Fibroblast of the conjunctiva (primary cell): ENCODE measurements at places on chromosomes 1 and 21.

GRCh38 chr1:209455145-209455544 lies 128.4 kb upstream of the CAMK1G start:
- no peak for DNase-seq

- no peak for DNase-seq
Observed at GRCh38 chr1:71399594-71399993, 318.8 kb upstream of the ZRANB2 start.

DNA sequence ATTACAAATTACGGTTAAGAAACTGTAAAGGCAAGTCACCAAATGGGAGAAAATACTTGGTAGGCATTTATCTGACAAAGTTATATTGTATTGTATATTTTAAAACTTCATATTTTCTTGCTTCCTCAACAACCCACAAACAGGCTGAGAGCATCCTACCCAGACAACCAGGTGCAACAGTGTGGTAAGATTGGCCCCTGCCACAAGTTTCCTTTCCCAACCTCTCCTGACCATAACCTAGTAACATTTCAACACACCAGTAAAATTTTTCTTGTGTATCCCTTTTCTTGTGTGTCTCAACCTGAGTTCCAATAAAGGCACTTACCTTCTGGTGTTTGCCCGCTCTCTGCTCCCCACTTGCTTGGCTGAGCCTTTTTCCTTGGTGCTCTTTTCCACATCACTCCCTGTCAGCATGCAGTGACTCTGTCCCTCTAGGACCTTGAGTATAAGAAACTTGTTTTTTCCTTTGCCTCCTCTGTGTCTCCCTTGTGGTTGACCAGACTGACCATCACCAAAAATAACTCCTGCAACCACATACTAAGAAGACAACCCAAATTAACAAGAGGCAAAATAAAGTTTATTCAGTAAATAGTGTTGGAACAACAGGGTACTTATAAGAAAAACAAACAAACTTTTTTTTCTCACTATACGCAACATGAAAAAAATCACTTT lies 40.9 kb downstream of the FCRL3 start:
- DNase-seq: no peak

GRCh38 chr1:36831186-36831810 lies 203.0 kb downstream of the GRIK3 start:
- no peak for DNase-seq

- DNase-seq: no peak
Observed at GRCh38 chr1:14555091-14555490, 43.4 kb upstream of the KAZN start.

DNA sequence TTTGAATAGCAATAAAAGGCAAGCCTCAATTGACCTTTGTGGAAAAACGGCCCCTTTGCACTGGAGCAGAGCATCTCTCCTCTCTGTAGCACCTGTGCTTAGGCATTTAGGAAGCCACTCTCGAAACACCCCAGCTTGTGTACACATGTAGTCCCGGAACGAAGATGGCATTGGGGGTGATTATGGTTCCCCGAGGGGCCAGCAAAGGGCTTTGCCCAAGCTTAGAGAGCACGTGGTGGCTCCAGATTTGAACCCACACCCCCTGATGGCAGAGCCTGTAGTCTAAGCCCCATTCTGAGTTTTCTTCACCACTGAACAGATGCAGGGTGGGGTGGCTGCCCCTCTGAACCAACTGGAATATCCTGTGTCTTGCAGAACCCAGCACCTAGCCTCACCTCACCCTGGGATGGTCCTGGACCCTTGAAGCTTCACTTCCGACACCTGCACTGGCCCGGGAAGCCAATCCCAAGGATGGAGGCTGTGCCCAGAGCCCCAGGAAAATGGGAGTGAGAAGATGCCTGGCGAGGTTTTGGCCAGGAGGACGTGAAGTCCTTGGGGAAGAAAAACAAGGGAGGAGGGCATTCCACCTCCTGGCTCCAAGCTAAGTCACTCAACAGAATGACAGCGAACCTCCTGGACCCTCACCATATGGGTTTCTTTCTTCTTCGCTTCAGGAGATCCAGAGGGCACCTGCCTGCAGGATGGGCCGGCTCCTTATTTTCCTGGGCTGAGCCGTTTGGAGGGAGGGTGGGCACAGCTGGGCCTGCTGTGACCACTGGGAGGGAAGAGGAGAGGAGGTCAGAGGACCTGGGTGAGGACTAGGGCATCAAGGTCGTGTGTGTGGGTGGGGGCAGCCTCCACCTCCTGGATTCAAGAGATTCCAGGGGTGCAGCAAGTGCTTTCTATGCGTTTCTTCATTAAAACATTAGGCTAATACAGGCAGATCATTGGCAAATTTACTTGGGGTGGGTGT lies 37.7 kb downstream of the IGFN1 start:
- DNase-seq: no peak

GRCh38 chr1:225866061-225866837 lies 15.9 kb downstream of the TMEM63A start:
- DNase-seq: no peak

DNA sequence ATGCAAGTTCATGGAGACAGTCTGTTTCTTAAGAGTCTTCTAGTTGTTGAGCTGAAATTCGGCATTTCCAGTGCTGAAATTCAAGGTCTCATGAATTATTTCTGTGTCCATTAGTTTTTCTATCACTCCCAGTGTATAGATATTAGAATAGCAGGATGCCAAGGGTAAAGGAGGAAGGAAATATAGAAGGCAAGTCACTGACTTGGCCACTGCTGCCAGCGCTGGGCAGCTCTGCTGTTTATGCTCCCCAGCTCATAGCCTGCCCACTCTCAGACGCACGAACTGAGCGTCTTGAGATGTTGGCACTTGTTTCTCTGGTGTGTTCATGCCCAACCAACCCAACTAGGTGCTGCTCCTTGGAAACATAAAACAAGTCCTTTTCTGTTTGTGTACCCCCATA lies 110.1 kb downstream of the SLC45A1 start:
- no peak for DNase-seq

DNA sequence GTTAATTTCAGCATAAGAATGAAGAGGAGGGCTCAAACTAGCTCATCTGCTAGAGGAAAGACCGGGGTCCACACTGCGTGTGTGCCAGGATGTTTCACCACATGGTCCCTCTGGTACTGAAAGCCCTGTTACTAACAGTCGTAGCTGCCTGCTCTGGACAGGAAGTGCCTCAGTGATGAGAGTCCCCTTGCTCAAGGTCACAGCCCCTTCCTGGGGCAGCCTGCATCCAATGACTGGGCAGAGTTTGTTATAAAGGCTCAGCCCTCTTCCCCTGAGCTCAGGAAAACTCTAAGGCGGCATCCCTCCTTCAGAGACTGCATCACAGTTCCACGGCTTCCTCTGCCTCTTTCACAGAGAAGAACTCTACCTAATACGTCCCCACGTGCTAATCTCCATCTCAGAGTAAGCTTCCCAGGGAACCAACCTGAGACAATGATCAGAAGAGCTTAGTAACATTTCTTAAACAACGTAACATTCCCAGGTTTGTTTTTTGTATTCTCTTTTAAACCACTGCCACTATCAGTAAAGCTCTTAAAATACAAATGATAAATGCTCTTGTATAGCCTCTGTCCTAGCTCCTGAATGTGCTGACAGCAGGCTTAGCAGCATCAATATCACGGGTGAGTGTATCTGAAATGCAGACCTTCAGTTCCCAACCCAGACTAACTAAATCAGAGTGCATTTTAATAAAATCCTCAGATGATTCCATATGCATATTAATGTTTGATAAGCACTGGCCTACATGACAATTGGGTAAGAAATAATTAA lies 38.0 kb upstream of the ATP1A1 start:
- DNase-seq: no peak

- DNase-seq: no peak
Observed at GRCh38 chr1:11720525-11720924, 15.4 kb upstream of the AGTRAP start.

DNA sequence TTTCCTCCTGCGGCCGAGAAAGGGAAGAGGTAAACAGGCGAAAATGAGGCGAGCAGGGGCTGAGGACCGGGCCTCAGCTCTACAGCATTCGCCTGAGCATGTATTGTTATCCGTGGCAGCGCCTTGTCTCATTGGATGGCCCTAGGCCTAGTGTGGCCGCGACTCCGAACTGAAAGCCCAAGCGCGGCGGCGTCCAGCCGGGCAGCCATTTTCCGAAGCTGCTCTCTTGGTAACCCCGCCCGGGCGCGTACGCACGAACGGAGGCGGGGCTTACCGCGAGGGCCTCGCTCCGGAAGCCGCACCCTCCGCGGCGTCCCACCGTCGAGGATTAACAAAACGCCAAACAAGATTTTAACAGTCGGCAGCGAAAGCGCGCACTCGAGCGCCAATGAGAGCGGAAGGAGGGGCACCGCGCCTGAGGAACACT lies 797 bp upstream of the USP1 start:
- no peak for DNase-seq

- DNase-seq: no peak
Observed at GRCh38 chr1:75099581-75099980, 34.6 kb upstream of the LHX8 start.

DNA sequence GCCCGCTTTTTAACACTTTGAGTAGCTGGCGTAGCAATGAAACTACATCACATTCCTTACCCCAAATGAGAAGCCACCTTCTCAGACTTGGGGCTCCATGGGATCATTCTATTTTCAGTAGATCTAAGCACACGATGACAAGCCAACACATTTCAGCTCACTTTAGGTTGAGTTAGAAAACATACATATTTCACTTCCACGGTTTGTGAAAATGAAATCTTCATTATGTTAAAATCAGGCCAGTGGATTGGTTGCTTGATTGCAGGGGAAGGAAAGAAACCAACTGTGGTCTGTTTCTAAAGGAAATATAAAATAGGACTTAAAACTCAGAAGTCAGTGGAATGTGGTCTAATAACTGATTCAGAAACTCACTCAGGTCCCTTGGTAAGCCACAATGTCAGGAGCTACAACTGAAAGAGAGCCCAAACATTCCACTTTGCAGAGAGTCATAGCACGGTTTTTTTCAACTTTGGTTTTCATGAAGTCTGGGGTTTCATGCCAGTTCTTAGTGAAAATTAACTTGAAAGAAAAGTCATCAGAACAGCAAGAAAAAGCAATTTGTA lies 82.3 kb upstream of the TIAM1 start:
- no peak for DNase-seq

- no peak for DNase-seq
Observed at GRCh38 chr1:107830075-107830474, 134.9 kb downstream of the VAV3 start.

DNA sequence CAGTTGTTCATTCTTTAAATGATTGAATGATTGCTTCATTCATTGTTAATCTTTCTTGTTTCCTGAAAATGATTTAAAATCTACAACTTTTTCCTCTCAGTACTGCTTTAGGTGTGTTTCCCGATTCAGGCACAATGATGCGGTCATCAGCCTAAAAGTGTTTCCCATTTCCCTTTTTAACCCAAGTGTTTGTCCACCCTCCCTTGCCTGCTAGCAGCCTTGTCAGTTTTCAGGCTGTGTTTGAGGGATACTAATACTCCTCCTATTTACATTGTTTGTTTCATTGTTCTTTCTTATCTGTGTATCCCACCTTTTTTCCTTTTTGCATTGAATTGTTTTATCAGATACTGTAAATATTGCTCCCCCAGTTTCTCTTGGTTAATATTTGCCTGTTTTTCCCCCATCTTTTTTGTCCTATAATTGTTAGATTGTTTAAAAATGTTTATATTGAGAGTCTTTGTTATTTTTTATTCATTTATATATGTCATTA lies 131.1 kb downstream of the KIAA0319L start:
- no peak for DNase-seq

- no peak for DNase-seq
Observed at GRCh38 chr1:46761740-46762139, 37.1 kb upstream of the CYP4B1 start.

- no peak for DNase-seq
Observed at GRCh38 chr1:207058878-207059867, 6.1 kb downstream of the PFKFB2 start.

DNA sequence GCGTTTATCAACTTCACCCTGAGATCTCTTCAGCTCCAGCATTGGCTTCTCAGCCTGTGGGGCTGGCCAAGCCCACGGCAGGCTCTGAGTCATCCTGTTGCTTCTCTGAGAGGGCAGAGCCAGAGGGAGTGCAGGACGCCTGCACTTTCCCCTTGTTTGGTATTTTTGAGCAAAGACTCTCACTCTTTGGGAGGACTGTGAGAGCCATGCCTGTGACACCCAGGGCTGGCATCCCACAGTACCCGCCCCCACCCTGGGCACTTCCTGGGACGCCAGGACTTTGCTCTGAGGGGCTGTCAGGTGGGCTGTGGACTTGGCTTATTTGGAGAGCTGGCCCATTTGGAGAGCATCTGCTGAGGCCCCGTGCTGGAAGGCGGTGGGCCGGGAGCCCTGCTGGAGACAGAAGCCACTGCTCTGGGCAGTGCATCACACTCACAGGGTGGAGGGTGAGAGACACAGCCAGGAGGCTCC lies 37.4 kb downstream of the VANGL1 start:
- DNase-seq: peak; percentile 47

DNA sequence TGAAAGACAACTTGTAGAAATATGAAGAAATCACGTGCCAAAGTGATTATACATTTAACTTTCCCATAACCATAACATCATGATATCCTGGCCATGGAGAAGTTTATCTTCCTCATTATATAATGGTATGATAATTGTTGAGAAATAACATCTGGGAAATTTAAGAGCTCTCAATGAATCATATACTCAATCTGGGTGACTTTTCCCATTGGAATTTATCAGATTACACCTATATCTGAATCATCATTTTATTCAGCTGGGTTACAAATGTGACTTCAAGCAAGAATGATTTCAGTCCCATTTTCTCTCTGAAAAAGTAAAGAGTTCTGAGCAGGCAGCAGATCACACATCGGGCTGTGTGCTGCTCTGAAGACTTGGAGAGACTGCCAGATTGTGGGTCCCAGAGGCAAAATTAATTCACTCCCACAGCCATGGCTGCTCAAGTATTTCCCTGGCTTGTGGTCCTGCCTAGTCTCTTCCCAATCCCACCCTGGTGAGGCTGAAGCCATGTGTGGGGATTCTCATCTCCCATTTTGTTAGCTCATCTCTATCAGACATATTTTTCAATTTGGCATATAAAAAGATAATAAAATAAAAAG lies 278.0 kb downstream of the MRPL39 start:
- peak; percentile 16 for DNase-seq

DNA sequence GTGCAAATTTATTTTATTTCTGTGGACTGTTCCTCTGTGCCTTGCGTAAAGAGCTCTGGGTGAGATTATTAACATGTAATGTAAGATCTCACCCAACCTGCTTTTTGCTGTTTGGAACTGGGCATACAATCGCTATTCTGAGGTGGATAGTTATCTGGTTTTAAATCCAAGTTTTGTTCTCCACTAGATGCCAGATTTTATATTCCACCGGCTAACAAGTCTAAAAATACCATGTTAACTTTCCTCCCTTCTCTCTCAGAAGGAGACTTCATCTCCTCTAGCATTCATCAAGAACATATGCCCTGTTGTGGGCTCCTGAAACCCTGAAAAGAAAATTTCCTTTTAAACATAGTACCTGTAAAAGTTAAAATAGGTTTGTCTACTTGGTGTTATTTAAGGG lies 56.4 kb downstream of the C1orf21 start:
- no peak for DNase-seq

- DNase-seq: no peak
Observed at GRCh38 chr21:35855484-35855883, 204.8 kb downstream of the SETD4 start.

DNA sequence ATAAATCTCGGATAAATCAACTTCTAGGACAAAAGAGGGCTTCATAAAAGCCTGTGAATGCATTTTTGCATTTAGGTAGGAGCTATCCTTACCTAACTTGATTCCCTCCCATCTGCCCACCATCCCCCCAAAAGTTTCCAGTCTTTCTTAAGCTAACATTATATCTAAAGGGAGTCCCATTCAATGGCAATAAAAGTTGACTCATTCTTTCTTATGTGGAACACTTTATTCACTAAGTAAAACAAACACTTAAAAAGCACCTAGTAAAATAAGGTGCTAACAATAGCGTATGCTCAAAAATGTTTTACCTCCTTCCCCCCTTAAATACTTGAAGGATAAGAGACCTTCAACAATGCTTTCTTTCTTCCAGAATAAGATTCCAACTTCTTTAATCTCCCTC lies 83.8 kb downstream of the GON4L start:
- DNase-seq: no peak
